ENCODE measurements at places on chromosomes 1 and 21.

- DNase-seq: no peak
Observed at GRCh38 chr1:221117548-221117951, 238.3 kb downstream of the HLX start.

DNA sequence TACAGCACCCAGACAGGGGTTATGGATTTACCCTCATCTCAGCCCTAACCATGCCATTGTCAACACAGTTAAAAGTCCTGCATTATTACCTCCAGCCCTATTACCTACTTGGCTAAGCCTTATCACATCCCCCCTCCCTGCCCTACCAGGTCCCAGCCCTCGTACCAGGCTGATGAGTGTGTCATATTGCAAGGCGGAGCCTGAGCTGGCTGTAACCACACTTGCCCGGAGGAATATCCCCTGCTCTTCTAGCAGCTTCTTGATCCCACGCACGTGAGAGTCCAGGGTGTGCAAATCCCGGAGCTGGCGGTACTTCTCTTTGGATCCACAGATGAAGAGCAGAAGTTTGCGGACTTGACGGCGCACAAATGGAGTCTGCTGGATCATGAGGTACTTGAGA lies 87.4 kb downstream of the UBR4 start:
- no peak for DNase-seq

- no peak for DNase-seq
Observed at GRCh38 chr1:66685265-66685664, 67.0 kb upstream of the DYNLT5 start.

DNA sequence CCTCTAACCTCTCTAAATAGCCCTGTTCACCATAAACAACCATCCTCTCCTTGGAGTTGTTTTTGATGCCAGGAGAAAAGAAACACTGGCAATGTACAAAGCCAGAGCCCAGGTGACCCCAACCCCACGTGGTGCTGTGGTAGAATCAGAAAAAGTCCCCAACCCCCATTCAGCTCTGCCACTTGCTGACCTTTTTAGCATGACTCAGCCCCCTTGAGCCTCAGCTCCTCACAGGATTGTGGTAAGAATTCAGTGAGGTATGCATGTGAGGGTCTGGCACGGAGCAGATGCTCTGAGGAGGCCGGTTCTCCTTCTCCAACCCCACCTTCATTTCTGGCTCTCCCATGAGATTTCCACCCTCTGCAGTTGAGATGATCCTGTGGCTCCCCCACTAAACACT lies 11.1 kb upstream of the CHI3L1 start:
- no peak for DNase-seq

DNA sequence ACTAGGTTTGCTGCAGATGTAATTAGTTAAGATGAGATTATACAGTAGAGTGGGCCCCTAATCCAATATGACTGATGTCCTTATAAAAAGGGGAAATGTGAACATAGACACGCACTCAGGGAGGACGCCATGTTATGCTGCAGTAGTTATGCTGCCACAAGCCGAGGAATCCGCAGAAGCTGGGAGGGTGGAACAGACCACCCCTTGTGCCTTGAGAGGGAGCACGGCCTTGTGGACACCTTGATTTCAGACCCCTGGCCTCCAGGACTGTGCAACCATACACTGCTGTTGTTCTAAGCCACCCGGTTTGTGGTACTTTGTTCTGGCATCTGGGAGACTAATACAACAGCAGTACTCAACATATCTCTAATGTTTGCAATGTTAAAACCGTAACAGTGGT lies 57.9 kb upstream of the HIVEP3 start:
- DNase-seq: no peak

GRCh38 chr1:185559684-185560331 lies 174.4 kb upstream of the HMCN1 start:
- DNase-seq: peak; percentile 40
